ENCODE measurements at places on chromosomes 4 and X. TPM values are rescaled to one million over a fixed set of nuclear protein-coding genes. Genes with fewer than 3 reads are reported as not detected.

DNA sequence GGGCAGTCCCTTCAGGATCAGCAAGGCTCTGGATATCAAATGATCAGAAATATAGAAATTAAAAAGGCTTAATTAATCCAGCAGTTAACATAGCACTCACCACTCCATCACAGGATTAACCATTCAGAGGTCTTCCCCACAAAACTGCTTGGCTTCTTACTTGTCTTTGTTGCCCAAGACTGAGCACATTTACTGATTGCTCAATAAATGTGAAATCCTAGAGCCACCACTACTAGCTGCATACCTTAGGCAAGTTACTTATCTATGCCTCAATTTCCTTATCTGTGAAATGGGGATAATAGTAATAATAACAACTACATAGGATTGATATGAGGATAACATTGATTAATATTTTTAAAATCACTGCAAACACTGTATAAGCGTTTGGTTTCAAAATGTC, 124.2 kb downstream of the ARHGAP6 start:
- no peak overlapping the region for H3K4me3 ChIP-seq
- no peaks in the 10 kb centered on the region for H3K27me3 ChIP-seq
- no peaks in the 10 kb centered on the region for H3K4me1 ChIP-seq
- no peak for DNase-seq

DNA sequence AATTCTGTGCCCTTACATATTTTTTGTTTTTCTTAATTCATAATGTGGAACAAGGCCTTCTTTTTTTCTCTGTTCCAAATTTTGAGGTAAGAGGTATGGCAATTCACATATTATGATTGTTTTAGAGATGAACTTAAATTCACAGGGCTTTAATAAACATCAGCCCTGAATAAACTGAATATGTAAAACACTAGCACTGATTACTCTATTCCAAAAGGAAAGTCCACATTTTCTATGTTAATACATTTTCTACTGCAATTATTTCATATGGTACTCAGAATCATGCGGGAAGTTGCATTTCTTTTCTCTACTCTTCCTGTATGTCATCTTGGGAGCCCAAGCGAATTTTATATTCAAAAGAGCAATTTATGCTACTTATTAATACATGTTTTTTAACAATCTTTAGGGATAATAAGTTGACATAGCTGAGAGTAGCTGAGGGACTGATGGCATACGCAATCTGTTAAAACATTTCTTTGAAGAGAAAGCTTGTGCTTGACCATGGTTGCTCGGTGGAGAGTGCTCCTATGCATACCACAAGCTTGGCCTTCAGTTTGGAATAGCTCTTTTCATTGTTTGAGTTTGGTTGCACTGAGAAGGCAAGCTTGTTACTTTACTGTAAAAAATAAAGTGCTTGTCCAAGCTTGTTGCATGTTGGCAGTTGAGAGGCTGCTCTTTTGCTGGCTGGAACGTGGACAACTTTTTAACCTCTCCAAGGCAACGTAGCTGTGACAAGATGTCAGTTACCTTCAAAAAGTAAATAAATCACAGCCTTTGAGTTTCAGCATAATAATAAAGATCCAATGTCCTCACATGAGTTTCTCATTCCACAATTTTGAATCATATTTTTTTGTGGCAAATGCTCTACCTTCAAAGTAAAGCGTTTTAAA, 196.3 kb upstream of the SPRY1 start:
- no peak for DNase-seq
- no peak overlapping the region for H3K4me3 ChIP-seq
- H3K4me1 ChIP-seq: no peaks in the 10 kb centered on the region
- no peak overlapping the region for H3K27ac ChIP-seq

DNA sequence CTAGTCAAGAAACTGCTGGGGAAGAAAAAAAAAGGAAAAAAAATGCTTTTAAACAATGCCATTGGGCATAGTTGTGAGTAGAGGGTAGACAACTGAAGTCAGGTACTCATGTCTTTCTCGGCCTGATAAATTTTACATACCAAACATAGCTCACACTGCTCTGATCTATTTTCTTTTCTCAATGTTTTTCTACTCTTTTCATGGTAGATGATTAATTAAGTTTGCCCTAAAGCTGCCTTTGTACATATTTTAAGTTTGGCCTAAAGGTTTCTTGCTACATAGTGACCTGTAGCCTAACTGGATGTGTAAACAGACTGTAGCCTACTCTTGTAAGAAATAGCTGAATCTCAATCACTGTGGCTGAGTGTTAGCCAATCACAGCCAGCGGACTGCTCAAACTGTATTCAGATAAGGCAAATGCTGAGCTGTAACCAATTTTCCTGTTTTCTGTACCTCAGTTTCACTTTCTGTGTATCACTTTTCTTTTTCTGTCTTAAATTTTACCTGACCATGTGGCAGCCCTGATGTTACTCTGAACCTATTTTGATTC, 121.0 kb downstream of the PCDH10 start:
- no peak overlapping the region for H3K4me3 ChIP-seq
- DNase-seq: no peak
- H3K4me1 ChIP-seq: no peaks in the 10 kb centered on the region

DNA sequence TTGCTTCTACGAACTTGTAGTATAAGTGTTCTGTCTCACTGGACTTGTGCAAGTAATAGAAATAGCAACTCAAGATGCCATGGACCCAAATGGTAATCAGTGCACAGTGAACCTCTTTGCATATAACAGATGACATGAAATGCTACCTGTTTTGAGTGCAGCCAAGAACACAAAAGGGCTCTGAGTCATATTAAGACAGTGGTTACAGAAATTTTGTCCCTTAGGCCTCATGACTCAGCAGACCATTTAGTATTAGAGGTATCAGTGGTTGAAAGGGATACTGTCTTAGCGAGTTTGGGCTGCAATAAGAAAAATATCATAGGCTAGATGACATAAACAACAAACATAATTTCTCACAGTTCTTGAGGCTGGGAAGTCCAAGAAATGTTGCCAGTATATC, 502.9 kb upstream of the PCDH10 start:
- no peak for DNase-seq
- H3K4me1 ChIP-seq: no peaks in the 10 kb centered on the region
- H3K36me3 ChIP-seq: no peaks in the 10 kb centered on the region
- no peak overlapping the region for H3K27ac ChIP-seq
- H3K4me3 ChIP-seq: no peak overlapping the region

DNA sequence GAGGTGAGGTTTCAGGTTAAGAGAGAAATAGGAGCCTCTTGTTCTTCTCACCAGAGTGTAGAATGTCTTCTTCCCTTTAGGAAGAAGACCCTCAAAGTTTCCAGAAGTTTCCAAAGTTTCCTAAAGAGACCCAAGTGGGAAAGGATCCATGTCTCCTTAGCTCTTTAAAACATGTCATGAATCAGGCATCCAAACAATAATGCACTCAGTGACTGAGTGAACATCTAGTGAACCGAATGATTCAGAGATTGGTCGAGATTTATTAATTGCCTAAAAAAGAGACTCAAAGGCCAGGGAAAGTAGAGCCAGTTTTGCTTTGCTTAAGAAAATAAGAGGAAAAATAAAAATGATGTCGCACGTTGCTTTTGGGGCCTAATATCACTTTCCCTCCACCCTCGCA, 29.4 kb downstream of the FGF5 start:
- H3K4me1 ChIP-seq: no peaks in the 10 kb centered on the region
- H3K27me3 ChIP-seq: no peaks in the 10 kb centered on the region
- no peak for DNase-seq
- H3K27ac ChIP-seq: no peak overlapping the region

DNA sequence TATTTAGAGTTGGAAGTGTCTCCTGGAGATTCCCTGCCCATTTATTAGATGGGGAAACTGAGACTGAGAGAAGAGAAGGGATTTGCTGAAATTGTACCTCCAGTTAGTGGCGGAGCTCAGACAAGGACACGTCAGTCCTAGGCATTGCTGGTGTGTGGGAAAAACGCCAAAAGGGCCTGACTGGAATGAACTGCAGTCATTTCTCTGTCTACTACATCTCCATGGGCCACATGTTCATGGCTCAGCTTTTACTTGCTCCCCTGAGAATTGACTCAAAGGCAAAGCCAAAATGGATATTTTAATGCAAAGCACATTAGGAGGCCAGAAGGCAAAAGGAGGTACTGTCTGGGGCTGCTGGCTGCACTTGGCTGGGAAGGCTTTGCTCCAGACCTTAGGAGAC, 3.9 kb downstream of the TFDP3 start:
- H3K36me3 ChIP-seq: no peaks in the 10 kb centered on the region
- H3K4me3 ChIP-seq: no peak overlapping the region
- H3K27ac ChIP-seq: no peak overlapping the region
- no peaks in the 10 kb centered on the region for H3K27me3 ChIP-seq
- no peak for DNase-seq
- H3K4me1 ChIP-seq: no peaks in the 10 kb centered on the region

GRCh38 chrX:1394731-1395501, 3.0 kb upstream of the SLC25A6 start:
- no peak overlapping the region for H3K4me3 ChIP-seq
- peak; percentile 47 for DNase-seq
- no peak overlapping the region for H3K27ac ChIP-seq
- no peaks in the 10 kb centered on the region for H3K36me3 ChIP-seq

DNA sequence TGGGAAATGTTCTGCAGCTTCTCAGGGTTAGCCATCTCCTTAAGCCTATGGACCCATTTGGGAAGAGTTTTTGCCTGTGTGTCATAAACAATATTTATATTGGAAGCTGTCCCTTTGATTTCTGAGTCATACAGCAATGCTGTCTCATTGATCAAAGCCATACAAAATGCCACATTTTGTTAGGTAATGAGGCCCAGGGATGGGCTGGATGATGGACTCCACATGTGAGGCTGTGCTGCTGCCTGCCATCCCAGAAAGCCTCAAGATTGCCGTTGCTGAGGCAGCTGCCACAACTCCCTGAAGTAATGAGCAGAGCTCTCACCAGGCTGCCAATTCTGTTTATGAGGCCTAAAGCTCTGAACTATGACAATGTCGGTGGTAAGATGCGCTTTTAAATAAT, 12.2 kb upstream of the GJB1 start:
- DNase-seq: no peak
- H3K4me1 ChIP-seq: no peaks in the 10 kb centered on the region
- no peak overlapping the region for H3K27ac ChIP-seq
- no peaks in the 10 kb centered on the region for H3K36me3 ChIP-seq
- H3K27me3 ChIP-seq: no peaks in the 10 kb centered on the region
- H3K4me3 ChIP-seq: no peak overlapping the region

DNA sequence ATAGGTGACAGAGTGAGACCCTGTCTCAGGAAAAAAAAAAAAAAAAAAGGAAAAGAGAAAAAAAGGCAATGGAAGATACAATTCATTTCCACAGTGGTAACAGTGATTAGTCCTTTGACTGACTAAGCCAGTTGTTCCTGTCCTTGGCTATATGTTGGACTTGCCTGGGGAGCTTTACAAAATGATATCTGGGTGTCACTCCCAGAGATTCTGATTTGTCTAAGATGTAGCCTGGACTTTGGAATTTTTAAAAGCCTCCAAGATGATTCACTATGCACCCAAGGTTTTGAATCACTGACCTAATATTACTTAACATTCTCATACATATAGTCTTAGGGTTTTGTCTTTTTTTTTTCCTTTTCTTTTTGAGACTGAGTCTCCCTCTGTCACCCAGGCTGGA, 16.9 kb downstream of the HELQ start:
- DNase-seq: no peak
- H3K36me3 ChIP-seq: no peaks in the 10 kb centered on the region
- no peak overlapping the region for H3K27ac ChIP-seq
- H3K4me3 ChIP-seq: no peak overlapping the region
- H3K27me3 ChIP-seq: no peaks in the 10 kb centered on the region

DNA sequence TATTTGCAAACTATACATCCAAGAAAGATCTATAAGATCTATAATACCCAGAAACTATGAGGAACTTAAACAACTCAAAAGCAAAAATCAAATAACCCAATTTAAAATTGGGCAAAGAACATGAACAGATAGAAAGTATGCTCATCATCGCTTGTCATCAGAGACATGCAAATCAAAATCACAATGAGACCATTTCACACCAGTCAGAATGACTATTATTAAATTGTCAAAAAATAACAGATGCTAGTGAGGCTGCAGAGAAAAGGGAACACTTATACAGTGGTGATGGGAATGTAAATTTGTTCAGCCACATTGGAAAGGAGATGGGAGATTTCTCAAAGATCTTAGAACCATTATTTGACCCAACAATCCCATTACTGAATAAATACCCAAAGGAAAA, 1451.7 kb upstream of the ADGRL3 start:
- no peak for DNase-seq
- H3K4me1 ChIP-seq: no peaks in the 10 kb centered on the region
- no peak overlapping the region for H3K4me3 ChIP-seq
- no peaks in the 10 kb centered on the region for H3K36me3 ChIP-seq

GRCh38 chrX:49041744-49042580, 1.2 kb downstream of the TFE3 start:
- no peaks in the 10 kb centered on the region for H3K4me1 ChIP-seq
- H3K27me3 ChIP-seq: no peaks in the 10 kb centered on the region
- peaks cover 24% of the 10 kb centered on the region for H3K36me3 ChIP-seq
- peak overlapping the region; percentile 52 for H3K4me3 ChIP-seq

GRCh38 chr4:110631584-110632505, 9.0 kb upstream of the PITX2 start:
- H3K4me3 ChIP-seq: no peak overlapping the region
- peaks cover 42% of the 10 kb centered on the region for H3K27me3 ChIP-seq
- peak; percentile 79 for DNase-seq
- H3K36me3 ChIP-seq: no peaks in the 10 kb centered on the region

DNA sequence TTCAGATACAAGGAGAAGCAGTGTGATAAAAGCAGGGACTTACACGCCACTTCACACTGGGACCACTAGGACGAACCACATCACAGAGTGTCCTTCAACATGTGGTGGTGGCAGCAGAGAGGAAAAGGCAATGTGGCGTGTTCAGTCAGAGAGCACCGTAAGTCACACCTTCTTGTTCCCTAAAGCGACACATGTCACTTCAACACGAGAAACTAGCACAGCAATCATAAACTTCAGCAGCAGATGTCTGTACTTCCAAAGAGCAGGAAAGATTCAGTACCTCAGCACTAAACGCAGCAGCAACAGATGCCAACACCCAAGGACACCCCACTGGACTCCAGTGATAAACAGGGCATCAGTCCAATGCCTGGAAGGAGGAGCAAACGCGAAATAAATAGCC, 96.7 kb downstream of the AREG start:
- H3K27me3 ChIP-seq: no peaks in the 10 kb centered on the region
- H3K4me1 ChIP-seq: no peaks in the 10 kb centered on the region

- H3K27me3 ChIP-seq: no peaks in the 10 kb centered on the region
- no peak overlapping the region for H3K27ac ChIP-seq
- no peaks in the 10 kb centered on the region for H3K36me3 ChIP-seq
- no peaks in the 10 kb centered on the region for H3K4me1 ChIP-seq
These were observed 276.5 kb upstream of the AGTR2 start for GRCh38 chrX:115894087-115894486.

- no peak for DNase-seq
- peak overlapping the region; percentile 59 for H3K4me3 ChIP-seq
- H3K27ac ChIP-seq: peak overlapping the region; percentile 81
- H3K36me3 ChIP-seq: no peaks in the 10 kb centered on the region
These were observed 1.1 kb upstream of the MRPL1 start for GRCh38 chr4:77861495-77861894.

GRCh38 chrX:49951524-49952193, 29.3 kb downstream of the CLCN5 start:
- H3K27ac ChIP-seq: no peak overlapping the region
- no peak for DNase-seq
- no peak overlapping the region for H3K4me3 ChIP-seq
- no peaks in the 10 kb centered on the region for H3K4me1 ChIP-seq
- no peaks in the 10 kb centered on the region for H3K27me3 ChIP-seq

Gene DHX15
- total RNA-seq: 314 TPM

Gene MAGEB10
- not detected for total RNA-seq

Gene RTL5
- 1.3 TPM for total RNA-seq

Data from Peyer's patch (tissue), 4 donors.